ENCODE measurements at places on chromosomes 6 and 20. TPM values are rescaled to one million over a fixed set of nuclear protein-coding genes. Genes with fewer than 3 reads are reported as not detected.

DNA sequence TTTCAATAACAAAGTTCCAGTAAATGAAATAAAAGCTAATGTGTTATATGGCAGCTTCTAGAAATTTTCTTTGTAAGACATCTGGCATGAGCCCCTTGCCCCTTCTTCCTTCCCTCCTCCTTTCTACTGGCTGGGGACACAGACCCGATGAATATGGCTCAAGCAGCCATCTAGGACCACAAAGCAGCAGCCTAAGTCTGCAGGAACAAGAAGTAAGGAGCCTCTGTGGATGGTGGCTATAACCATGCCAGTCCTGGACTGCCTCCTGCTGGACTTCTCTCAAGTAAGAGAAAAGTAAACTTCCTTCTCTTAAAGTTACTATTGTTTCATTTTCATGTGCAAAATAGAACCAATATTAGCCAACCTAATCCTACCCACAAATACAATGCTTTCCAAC is 114.9 kb upstream of the DST start:
- H3K4me3 ChIP-seq, result no peak overlapping the region
- no peak overlapping the region for H3K27ac ChIP-seq
- no peaks in the 10 kb centered on the region for H3K36me3 ChIP-seq
- H3K4me1 ChIP-seq, result no peaks in the 10 kb centered on the region
- DNase-seq, result peak; percentile 70

Gene CST7
- polyA plus RNA-seq, result 4.9 TPM

- no peak overlapping the region for H3K4me3 ChIP-seq
- no peaks in the 10 kb centered on the region for H3K4me1 ChIP-seq
- no peak for DNase-seq
- no peaks in the 10 kb centered on the region for H3K27me3 ChIP-seq
- H3K27ac ChIP-seq, result no peak overlapping the region
These were observed 9.1 kb upstream of the BRPF3 start for GRCh38 chr6:36187446-36187845.

DNA sequence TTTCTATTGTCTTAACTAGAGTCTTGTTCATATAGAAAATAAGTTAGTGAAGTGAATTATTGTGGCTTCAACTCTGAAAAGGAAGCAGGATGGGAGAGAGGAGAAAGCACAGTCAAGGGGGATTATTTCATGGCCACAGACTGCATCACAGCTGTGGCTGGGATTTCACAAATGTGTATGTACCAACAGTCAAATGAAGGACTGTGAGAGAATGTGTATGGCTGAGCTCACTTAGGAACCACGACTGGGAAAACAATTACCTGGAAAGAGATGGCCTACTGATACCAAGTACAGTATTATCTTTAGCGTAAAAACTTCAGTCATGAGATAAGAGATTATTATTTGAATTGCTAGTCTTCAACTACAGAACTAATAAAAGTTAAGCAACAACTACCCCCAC is 54.9 kb downstream of the SESN1 start:
- peaks cover 4% of the 10 kb centered on the region for H3K4me1 ChIP-seq
- no peaks in the 10 kb centered on the region for H3K27me3 ChIP-seq
- H3K36me3 ChIP-seq, result no peaks in the 10 kb centered on the region
- DNase-seq, result no peak
- no peak overlapping the region for H3K4me3 ChIP-seq

DNA sequence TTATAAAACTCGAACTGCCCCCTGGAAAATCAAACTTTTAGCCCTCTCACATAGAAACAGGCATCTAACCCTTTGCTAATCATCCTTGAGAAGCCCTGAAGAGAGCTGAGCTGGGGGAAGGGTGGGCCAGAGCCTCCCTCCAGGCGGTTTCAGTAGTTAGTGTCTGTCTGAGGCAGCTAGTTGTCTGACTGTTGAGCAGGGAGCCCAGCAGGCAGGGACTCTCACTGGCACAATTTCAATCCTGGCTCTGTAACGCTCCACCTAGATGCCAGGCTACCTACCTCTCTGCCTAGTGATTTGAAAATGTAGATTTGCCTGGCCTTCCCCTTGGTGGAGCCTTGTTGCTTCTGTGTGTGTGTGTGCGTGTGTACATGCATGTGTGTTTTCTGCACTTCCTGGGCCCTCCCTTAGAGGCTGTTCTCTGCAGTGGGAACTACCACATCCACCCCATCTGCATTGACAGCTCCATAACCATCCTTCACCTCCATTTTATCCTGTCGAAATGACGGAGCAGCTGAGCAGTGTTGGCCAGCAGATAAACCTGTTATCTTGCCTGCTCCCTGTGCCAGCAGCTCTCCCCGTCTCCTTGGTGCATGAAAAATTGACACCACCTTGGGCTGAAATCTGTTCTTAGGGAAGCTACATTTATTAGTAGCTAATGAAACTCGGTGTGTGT is 69.6 kb upstream of the VSTM2L start:
- no peaks in the 10 kb centered on the region for H3K36me3 ChIP-seq
- H3K27ac ChIP-seq, result no peak overlapping the region
- no peak for DNase-seq
- H3K4me3 ChIP-seq, result no peak overlapping the region
- no peaks in the 10 kb centered on the region for H3K27me3 ChIP-seq
- H3K4me1 ChIP-seq, result no peaks in the 10 kb centered on the region

Gene ULBP2
- not detected for polyA plus RNA-seq

Gene ZNF165
- 4.3 TPM for polyA plus RNA-seq

GRCh38 chr6:53239526-53239925 is 90.9 kb upstream of the GCM1 start:
- H3K4me3 ChIP-seq, result no peak overlapping the region
- no peak overlapping the region for H3K27ac ChIP-seq
- H3K36me3 ChIP-seq, result no peaks in the 10 kb centered on the region
- no peak for DNase-seq
- no peaks in the 10 kb centered on the region for H3K4me1 ChIP-seq

GRCh38 chr6:26086211-26086610 is 1.0 kb upstream of the HFE start:
- no peak overlapping the region for H3K27ac ChIP-seq
- no peaks in the 10 kb centered on the region for H3K4me1 ChIP-seq
- H3K4me3 ChIP-seq, result no peak overlapping the region
- H3K27me3 ChIP-seq, result no peaks in the 10 kb centered on the region
- no peaks in the 10 kb centered on the region for H3K36me3 ChIP-seq

DNA sequence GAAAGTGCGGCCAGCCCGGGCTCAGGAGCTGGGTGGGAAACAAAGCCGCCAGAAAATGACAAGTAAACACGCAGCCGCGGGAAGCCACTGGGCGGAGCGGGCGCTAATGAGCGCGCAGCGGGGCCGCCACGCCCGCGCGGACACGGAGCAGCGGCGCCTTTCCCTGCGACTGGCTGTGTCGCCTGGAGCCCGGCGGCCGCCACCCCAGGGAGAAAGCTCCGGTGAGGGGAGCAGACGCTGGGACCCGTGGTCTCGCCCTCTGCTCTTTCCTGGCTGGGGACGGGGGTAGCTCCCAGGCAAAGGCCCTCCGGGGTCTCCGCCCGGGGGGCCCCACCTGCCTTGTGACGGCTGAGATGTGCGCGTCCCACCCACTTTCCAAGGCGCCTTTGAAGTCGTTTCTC is 54.9 kb downstream of the PRR18 start:
- H3K27ac ChIP-seq, result peak overlapping the region; percentile 52
- peaks cover 3% of the 10 kb centered on the region for H3K4me1 ChIP-seq
- DNase-seq, result peak; percentile 34
- no peak overlapping the region for H3K4me3 ChIP-seq
- H3K27me3 ChIP-seq, result peaks cover 2% of the 10 kb centered on the region
- no peaks in the 10 kb centered on the region for H3K36me3 ChIP-seq

DNA sequence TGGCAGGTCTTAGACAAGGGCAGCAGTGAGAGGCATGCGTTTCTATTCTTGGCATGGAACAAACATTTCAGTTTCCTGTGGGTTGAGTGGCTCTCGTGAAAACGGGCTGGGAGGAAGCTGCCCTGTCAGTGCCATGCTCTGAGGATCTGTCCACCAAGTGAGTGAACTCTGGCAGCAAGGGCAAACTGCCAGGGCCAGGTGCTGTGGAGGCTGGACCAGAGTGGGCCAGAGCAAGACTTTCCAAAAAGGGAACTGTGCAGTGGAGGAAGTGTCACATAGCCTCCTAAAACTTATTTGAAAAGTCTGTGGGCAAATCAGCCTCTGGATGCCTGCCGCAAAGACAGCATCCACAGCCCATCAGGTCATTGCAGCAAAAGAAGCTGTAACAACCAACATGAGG is 44.2 kb upstream of the TAB2 start:
- no peaks in the 10 kb centered on the region for H3K36me3 ChIP-seq
- no peaks in the 10 kb centered on the region for H3K27me3 ChIP-seq
- DNase-seq, result no peak
- H3K4me1 ChIP-seq, result no peaks in the 10 kb centered on the region

DNA sequence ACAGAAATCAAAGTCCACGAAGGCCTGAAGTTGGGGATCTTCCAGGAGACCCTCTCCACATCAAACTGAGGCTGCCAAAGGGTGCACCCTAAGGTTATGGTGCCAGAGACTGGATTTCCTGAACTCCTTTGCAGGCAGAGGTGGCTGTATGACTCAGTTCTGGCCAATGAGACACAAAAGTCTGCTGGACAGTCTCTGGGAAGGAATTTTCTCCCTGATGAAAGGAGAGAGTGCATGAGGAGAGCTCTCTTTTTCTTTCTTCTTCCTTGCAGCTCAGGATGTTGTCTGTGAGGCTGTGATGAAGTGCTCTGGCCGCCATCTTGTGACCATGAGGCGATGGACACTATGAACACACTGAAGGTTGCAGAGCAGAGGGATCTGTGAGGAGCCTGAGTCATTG is 85.2 kb downstream of the MDGA1 start:
- no peaks in the 10 kb centered on the region for H3K4me1 ChIP-seq
- no peak overlapping the region for H3K4me3 ChIP-seq

Measured in small intestine (tissue), 16 donors.